ENCODE measurements at places on chromosomes 3 and 15.

GRCh38 chr15:78976691-78977090, 31.8 kb upstream of the CTSH start:
- DNase-seq = no peak

- no peak for DNase-seq
Measured at GRCh38 chr15:70068783-70069565, 28.7 kb downstream of the TLE3 start.

- DNase-seq = no peak
Measured at GRCh38 chr3:182214416-182214815, 502.7 kb downstream of the SOX2 start.

DNA sequence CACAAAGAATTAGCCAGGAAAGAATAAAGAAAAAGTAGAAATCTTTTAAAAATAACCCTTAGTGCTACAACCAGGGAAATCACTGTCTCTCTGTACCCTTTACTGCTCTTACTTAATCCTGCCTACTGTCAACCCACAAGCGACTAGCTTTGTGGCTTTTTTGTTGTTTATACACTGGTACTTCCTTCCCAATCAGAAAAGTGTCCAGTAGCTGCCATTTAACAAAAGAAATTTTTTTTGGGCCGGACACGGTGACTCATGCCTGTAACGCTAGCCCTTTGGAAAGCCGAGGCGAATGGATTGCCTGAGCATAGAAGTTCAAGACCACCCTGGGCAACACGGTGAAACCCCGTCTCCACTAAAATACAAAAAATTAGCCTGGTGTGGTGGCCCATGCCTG, 13.8 kb upstream of the FAM219B start:
- DNase-seq = no peak

GRCh38 chr3:173003956-173004355, 137.1 kb downstream of the SPATA16 start:
- no peak for DNase-seq

GRCh38 chr3:172372895-172373294, 75.4 kb downstream of the GHSR start:
- DNase-seq = no peak

DNA sequence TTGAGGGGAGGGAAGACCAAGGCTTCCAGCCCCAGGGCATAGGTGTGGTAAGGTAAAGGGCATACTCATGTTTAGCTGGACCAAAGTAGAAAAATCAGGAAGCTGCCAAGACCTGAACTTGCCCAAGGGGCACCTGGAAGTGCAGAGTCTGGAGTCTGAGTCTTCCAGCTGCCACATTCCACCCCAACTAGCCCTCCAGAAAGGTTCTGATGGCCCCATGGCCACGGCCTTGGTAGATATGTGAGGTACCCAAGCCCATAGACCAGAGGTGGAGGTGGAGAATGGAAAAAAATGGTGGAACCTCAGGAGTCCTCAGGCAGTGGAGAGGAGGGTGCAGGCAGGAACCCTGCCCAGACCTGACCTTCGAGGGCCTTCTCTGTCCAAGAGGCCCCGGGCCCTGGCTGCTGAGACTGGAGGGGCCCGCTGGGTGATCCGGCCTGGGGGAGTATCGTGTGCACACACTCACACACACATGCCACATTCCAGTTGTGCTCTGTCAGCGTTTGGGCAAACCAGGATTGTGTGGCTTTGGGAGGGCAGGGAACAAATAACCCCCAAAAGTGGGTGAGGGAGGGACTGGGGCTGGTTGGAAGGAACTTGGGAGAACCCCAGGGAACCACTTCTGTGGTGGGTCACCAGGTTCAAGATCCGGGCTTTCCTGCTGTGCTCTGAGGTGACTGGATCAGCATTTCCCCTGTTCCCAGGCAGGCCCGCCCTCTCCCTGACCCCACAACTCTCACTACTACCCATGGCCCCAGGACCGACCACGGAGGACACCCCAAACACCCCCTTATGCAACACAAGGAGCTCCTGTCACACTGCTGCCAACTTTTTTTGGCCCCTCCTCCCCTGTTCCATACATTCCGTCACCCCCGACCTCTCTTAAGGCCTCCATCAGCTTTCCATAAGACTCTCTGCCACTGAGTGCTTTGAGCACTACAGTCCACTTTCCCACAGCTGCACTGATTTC, 11.6 kb downstream of the MYL3 start:
- DNase-seq = no peak

DNA sequence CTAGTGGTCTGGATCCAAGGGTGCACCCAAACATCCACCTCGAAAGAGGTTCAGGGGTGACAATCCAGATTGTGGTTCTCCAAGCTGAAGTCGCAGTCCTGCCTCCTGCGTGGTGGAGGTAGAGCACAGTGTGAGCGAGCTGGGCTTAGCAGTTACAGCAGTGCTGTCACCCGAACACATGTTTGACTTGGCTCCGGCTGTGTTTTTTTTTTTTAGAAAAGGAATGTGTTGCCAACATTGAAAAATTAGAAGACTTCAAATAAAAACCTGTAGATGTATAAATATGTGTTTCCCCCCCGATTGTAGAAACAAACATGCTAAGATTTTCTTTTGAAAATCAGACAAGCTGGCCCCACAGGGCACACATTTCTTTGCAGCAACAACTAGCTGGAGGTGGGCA, 530.8 kb downstream of the SHQ1 start:
- DNase-seq = no peak

DNA sequence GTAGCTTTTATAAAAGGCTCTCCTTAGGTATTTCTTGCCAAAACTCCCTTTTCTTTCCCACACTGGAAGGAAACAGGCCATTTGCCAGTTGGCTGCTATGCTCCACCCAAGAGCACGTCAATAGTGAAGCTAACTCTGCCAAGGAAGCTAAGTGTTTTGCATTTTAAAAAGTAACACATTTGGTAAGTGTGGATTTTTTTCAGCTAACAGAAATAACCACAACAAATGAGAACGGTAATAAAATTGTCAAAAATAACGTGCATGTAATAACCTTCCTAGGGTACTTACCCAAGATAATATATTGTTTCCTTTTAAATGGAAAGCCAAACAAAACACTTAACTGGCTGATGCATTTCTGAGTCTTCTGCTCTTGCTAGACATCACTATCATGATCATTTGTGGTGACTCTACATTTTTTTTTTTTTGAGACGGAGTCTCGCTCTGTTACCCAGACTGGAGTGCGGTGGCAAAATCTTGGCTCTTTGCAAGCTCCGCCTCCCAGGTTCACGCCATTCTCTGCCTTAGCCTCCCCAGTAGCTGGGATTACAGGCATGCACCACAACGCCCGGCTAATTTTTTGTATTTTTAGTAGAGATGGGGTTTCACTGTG, 4.6 kb downstream of the DPP8 start:
- DNase-seq = no peak

GRCh38 chr3:16478516-16478915, 35.0 kb downstream of the RFTN1 start:
- no peak for DNase-seq

- peak; percentile 82 for DNase-seq
Measured at GRCh38 chr3:4426782-4427344, 40.2 kb downstream of the SUMF1 start.

- DNase-seq = no peak
Measured at GRCh38 chr15:41570764-41571163, 11.8 kb downstream of the TYRO3 start.

GRCh38 chr3:183317886-183318865, 65.1 kb downstream of the B3GNT5 start:
- no peak for DNase-seq

DNA sequence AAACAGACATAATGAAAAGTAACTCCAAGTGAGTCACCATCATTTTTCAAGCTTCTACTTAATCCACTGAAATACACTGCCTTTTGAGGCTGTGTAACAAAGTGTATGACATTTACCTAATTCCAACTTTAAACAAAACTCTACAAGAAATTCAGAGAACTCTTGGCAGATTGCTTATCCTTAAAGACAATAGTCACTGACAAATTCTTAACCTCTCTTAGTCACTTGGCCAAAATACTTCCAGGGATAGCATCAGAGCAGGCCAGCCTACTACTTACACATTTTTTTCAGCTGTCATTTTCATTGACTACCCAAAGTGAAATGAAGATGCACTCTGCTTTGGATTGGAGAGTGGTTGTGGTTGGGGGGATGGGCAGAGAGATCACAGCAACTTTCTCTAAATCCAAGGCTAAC, 3.6 kb downstream of the WWTR1 start:
- DNase-seq = no peak

GRCh38 chr3:189171707-189172106, at the start of gene TPRG1:
TPRG1 (plus strand) TSS chr3:189171971; CDS start chr3:189207385, 35,414 bp downstream.
- no peak for DNase-seq

DNA sequence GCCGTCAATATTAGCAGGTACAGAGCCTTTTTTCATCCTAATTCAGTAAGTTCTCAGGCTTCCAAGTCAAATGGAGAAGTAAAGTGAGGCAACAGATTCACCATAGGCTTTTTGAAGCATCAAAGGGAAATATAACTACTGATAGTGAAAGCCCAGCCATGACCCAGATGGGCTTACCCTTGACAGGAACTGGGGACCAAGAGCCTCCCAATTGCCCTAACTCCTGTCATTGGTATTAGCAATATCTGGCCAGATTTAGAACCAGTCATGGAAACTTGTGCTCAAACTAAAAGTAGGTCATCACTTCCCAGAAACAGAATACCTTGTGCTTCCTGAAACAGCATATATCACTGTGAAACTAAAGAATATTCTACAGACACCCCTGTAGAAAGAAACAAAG, 33.0 kb downstream of the NME9 start:
- DNase-seq = no peak

GRCh38 chr3:16432714-16433113, 80.8 kb downstream of the RFTN1 start:
- DNase-seq = no peak

- no peak for DNase-seq
Measured at GRCh38 chr3:53754325-53754724, 91.9 kb downstream of the CHDH start.

GRCh38 chr15:91853948-91854638, 585 bp downstream of the SLCO3A1 start:
- no peak for DNase-seq

DNA sequence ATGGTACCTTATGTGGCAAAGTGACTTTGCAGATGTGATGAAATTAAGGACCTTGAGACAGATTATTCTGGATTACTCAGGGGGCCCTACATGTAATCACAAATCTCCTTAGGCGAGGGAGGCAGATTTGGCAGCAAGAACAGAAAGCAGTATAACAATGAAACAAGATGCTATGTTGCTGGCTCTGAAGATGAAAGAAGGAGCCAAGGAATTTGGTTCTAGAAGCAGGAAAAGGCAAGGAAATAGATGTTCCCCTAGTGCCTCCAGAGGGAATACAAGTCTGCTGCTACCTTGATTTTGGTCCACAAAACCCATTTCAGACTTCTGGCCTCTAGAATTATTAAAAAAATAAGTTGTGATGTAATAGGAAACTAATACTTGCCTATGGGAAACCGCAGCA, 64.5 kb downstream of the PIK3R4 start:
- DNase-seq = no peak

- DNase-seq = no peak
Measured at GRCh38 chr15:51759557-51760070, 8.2 kb downstream of the TMOD2 start.

- DNase-seq = no peak
Measured at GRCh38 chr3:179943117-179943880, 93.4 kb downstream of the PEX5L start.

GRCh38 chr15:80769829-80770705, 9.1 kb upstream of the CEMIP start:
- no peak for DNase-seq

- DNase-seq = no peak
Measured at GRCh38 chr3:63864008-63864964, 619 bp downstream of the ATXN7 start.

- DNase-seq = no peak
Measured at GRCh38 chr3:148036331-148036876, 627.2 kb downstream of the ZIC1 start.

DNA sequence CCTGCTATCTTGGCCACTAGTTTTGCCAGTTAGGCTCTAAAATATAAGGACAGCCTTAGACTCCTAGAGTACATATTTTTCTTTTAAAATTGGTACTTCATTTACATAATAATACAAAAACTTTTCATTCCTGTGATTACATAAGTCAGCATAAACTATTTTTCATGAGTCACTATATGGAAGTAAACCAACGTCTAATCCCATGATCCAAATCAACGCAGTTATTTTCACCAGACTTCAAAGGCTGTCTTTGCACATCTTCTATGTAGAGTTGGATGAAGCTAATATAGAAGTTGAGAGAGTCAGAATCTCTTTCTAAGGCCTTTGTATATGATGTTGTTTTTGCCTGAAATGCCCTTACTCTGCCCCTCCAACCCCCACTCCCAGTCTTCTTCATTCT, 7.6 kb upstream of the MFSD1 start:
- DNase-seq = no peak

DNA sequence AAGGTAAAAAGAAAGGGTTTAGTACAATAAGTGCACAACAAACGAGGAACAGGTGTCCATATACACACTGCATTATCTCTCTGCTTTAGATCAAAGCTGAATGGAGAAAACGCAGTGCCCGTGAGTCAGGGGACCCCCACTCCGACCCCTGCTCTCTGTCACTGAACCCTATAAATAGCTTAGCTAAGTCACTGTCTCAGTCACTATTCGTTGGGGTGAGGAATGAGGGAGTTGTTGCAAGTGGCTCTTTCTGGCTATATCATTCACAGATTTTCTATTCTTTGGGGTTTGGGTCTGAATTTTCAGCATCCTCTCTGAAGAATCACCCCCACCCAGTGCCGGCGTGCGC, 458 bp upstream of the STAC start:
- DNase-seq = no peak

DNA sequence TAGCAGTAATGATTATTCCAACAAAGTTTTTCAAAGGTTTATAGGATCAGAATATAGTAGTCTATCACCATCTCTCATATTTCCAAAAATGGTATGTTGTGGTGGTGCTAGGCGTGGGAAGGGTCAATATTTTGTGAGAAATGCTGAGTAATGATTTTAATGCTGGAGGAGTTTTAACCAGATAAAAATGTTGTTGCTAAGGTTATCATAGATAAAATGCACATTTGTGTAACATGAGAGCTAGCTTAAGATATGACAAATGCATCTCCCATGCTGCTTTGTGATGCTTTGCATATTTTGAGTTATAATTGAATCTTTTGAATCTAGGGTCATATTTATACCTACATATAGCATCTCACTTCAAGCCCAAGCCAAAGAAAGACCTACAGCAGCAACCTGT, 103.9 kb upstream of the ROBO1 start:
- DNase-seq = no peak

GRCh38 chr3:33211444-33211843, 7.2 kb downstream of the SUSD5 start:
- peak; percentile 38 for DNase-seq

DNA sequence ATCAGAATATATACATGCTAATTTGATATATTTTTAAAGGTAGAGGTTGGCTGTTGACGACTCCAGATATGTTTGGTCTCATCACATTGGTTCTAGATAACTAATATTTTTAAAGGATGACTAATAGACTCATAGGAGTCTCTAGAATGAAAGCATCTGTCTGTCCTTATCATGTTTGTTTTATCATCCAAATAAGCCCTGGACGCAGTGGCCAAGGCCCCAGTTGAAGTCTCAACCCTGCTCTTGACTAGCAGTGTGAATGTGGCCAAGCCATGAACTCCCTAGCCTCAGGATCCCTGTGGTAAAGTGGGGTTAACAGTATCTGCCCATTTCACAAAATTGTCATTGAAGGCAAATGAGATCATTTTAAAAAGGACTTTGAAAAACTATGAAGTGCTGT, 53.6 kb downstream of the ABHD2 start:
- no peak for DNase-seq

All from HFF-Myc (cell line).